NCI-H1436 (cell line): ENCODE measurements at places on chromosomes 2 and 18.
A peak's percentile ranks its signal among the peaks of the same experiment; 100 is the strongest.

DNA sequence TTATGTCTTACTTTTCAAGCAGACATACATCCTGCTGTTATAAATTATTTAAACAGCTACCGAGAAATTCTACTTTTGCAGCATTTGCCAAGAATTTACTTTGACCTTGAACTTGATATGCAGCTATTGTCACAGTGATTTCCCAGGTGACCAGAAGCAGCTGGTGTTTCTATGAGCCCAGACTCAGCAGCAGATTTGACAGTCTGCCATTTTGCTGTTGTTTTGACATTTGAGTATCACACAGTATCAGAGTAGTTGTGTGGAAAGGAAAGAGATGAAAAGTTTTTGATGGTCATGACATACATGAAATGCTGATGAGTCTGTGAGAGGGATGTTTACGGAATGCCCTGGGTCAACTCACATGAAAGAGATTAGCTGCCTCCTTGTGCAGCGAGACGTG is 6.6 kb upstream of the CCDC195 start:
- no peak for DNase-seq

DNA sequence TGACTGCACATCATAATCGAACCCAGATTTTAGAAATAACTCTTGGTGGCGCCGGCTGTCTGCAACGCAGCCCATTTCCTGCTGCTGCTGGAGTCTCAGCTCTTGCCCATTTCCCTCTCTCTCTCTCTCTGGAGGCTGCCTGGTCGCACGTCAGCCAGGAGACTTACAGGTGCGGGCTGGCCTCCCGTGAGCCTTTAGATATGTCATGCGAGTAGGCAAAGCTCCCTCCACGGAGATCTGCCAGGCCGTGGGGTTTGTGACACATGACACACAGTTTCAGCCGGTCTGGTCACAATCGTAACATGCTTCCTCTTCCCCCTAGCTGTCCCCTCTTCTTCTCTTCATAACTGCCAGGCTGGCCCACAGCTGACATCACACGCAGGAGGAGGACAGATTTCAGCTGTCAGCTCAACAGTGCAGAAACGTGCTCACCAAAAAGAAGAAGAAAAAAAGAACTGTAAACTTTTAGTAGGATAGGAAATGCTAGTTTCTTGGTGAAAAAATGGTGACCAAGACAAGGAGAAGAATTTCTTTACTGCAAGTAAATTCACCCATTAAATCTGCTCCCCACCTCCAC is 489.3 kb downstream of the ZNF516 start:
- peak; percentile 35 for DNase-seq

DNA sequence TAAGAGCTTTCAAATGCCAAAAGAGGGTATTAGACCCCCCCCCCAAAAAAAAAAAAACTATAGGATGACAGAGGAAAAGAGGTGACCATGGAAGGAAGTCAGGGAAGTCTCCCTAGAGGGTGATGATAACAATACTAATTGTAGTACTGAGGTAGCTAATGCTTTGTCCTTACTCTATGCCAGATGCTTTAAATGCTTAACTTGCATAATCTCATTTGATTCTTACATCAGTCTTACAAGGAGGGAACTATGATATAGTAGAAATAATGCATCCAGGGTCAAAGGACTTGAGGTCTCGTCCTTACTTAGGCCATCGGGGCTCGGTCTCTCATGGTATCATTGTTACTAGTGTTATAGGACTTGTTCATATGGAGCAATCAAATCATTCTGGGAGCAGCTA is 9.1 kb downstream of the IDH1 start:
- DNase-seq: no peak

DNA sequence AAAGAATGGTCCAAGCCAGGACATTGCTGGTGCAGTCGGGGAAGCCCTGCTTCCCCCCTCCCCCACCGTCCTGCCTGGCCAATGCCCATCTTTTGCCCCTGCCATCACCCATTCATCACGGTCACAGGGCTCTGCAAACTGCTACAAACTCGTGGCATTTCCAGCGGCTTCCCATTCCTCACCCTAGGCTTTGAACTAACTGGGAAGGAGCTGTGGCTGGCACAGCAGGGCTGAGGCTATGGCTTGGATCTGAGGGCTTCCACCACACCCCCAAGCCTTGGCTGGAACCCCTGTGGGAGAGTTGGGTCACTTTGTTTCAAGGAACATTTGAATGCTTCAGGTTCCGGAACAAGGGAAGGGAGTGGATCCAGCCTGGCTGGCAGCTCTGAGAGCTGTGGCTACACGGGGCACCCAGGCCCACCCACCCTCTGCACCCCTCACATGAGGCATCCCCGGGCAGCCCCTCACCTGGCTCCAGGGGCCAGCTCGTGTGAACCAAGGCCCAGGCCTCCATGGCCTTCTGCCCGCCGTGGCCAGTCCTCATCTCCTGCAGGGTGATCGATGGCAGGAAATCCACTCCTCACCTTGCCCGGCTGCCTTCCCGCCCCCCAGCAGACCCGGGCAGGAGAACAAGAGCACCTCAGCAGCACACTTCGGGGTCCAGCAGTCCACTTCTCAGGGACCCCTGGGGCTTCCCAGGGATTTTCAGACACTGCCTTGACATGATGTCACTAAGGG is 58.8 kb upstream of the OTOS start:
- DNase-seq: no peak

GRCh38 chr2:64640153-64641044 is 13.3 kb downstream of the SERTAD2 start:
- no peak for DNase-seq

DNA sequence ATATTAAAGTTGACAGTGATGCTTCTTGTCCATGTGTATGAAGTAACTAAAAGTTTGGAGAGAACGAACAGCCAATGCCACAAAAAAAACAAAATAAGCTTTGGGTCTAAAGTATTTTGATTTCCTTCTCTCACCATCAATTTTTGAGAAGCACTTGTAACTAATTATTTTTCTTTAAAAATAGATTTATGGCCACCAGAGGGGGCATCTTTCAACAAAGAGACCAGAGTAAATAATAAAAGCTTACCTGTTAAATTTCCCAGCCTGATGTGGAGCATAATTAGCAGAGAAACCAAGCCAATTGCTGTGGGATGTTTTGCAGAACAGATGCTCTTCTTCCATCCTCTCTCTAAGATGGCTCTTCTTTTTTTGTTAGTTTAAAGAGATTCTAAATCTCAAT is 29.0 kb downstream of the LINC00305 start:
- no peak for DNase-seq
